ENCODE measurements at places on chromosomes 3 and 15. TPM values are rescaled to one million over a fixed set of nuclear protein-coding genes. Genes with fewer than 3 reads are reported as not detected.

GRCh38 chr15:79862191-79862590, 34.6 kb downstream of the MTHFS start:
- DNase-seq: no peak

DNA sequence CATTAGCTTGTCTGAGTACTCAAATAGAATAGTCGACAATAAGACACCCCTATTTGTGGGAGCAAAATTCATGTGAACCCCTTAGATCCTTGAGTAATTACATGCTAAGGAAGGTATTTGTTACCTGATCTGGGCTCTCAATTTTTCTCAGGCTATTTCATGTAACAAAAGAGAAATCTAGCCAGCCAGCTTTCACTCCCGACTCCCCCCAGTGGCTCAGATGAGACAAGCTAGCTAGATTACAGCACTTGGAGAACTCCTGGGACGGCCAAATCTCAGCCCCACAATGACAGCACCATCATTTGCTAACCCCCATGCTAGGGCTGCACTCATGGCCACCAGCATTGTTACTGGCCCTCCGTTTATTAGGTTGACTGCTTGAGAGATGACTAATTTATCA, 41.3 kb downstream of the GLDN start:
- no peak for DNase-seq

GRCh38 chr3:196280689-196281440, 6.7 kb downstream of the PCYT1A start:
- DNase-seq: no peak

- no peak for DNase-seq
These were observed 131.2 kb upstream of the SMAD3 start for GRCh38 chr15:66933932-66934867.

DNA sequence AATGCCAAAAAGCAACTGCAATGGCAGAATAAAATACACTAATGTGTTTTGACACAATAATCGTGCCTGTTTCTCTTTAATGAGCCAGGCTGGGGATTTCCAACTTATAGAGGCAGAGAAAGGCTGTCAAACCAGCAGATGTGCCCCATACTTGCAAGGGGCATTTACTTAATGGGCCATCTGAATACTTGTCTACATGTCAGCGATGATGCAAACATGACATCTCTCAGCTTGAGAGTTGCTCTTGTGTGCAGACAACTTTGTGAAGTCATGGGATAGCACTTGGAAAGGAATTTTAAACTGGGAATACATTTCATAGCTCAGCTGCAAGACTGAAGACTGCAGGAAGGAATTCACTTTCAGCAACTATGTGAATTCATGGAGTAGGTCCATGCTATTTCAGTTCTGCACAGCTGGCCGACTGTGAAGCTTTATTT, 127.4 kb upstream of the ADAMTS9 start:
- peak; percentile 95 for DNase-seq

- no peak for DNase-seq
These were observed 16.8 kb downstream of the BMF start for GRCh38 chr15:40091861-40092255.

DNA sequence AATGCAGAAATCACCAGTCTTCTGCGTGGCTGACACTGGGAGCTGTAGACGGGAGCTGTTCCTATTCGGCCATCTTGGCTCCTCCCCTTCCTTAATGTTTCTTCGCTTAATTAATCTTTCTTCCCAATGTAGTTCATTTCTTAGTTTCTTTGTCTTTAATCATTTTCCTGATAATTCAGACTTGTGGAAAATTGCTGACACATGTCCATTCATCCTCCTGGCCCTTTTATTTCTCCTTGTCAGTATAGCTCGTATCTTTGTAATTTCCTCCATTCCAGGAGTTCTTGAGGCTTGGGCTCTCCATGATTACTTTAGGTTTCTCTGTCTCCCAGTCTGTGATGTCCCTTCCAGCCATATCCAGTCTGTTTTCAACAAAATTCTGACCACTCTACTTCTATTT, 98.7 kb downstream of the UBE2E2 start:
- DNase-seq: no peak

DNA sequence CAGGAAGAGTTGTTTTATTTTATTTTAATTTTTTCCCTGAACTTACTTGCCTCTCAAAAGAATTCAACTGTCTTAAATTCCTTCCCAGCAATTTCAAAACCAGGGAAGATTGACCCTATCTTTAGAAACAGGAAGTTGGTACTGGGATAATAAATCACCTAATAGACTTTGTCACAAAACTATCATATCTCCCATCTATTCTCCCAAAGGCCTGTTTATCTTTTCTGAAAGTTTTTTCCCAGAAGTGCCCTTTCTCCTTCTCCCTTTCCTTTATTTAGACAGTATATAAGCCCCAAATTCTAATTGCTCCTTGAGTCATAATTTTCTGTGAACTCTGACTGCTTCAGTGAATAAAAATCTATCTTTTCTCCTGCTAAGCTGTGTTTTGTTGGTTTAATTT, 2.9 kb upstream of the RNF7 start:
- DNase-seq: no peak

GRCh38 chr3:157087373-157087772, 72.6 kb downstream of the CCNL1 start:
- DNase-seq: no peak

- DNase-seq: no peak
These were observed 18.0 kb upstream of the CEP152 start for GRCh38 chr15:48828906-48829305.

Gene CDC25A
- total RNA-seq: 3.4 TPM

Gene GAP43
- 1.3 TPM for total RNA-seq

Gene CSTA
- total RNA-seq: 63.8 TPM

Gene WNT5A
- 28.8 TPM for total RNA-seq

Gene NUDT16
- 9.3 TPM for total RNA-seq

Gene PPP1R14D
- not detected for total RNA-seq

Gene VPS8
- total RNA-seq: 116 TPM
